ENCODE measurements at places on chromosomes 2 and 18.

GRCh38 chr2:237227592-237228280, 142.0 kb downstream of the COPS8 start:
- no peak for DNase-seq

- no peak for DNase-seq
Measured at GRCh38 chr2:29749041-29749440, 172.3 kb downstream of the ALK start.

DNA sequence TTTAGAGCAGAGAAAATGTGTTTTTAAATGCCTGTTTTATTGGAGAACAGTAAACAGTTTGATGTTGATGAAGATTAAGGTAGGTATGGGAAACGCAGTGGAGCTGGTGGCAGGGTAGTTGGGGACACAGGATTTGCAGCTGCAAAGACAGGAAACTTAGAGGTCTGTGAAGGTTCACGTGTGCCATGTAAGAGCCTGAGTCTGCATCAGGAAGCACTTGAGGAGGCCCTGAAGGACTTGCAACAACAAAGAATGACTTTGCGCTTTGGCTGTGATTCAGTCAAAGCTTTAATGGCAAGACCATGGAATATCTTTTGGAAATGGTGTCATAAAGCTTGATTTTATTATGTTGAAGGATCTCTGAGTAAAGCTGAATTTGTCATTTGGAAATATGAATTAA, 347.6 kb upstream of the KCNJ3 start:
- no peak for DNase-seq

DNA sequence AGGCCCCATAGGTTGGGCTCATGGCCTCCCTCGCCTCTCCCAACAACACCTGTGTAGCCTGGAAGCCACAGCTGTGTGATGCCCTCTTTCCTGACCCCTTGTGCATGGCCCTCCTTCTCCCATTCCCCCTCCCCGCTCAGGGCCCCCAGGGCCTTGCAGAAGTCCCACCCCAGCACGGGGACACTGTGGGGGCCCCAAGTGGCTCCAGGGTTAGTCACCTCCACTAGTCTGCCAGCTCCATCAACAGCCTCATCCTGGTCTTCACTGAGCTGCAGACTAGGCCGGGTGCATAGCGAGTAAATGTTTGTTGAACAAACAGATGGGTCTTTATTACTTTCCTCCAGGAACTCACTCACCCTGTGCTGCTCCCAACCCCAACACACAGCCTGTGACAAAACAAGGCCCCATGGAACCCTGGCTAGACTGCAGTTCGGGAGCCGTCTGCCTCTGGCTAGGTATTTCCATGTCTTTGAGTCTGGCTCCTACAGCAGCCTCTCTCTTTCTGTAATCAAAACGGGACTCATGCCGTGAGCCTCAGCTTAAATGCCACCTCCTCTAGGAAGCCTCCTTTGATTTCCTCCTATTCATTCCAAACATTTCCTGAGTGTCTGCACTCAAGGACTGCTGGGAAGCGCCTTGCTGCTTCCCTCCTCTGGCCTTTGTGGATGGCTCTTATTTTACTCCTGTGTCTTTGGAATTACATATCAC, 109.9 kb upstream of the ID2 start:
- no peak for DNase-seq

DNA sequence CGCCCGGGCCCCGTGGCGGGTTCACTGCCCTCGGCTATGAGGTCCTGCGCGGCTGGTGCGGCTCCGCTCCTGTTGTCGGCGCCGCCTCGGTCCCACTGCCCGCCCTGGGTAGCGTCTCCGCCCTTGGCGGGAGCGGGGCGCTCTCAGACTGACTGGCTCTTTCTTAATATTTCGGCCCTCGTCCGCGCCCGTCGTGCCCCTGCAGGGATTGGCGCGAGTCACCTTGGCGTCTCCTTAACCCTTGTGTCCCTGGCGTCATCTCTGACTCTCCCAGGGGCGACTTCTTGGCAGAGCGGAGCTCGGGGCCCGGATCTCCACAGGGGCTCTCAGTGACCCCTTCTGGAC, 1.3 kb downstream of the PTMA start:
- no peak for DNase-seq

GRCh38 chr2:203427061-203427460, 98.9 kb downstream of the ABI2 start:
- DNase-seq = no peak

GRCh38 chr2:235010117-235010714, 58.4 kb downstream of the SH3BP4 start:
- no peak for DNase-seq

DNA sequence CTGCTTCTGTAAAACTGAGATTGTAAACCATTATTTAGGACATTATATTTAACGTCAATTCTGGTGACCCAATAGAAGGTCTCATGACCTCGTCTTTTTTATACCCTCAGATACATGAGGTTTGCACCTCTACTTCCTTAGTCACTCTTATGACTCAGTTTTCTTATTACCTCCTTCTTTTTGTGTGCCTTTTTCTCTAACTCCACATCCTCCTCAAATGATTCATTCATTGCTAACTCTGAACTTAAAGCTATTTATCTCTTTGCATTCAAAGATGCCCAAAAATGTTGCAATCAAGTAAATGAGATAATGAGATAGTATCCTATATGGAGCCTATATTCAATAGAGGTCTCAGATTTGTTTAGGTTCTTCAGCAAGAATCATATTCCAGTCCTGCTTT, 121.0 kb upstream of the KYNU start:
- no peak for DNase-seq

GRCh38 chr18:68399721-68400120, 315.2 kb downstream of the TMX3 start:
- DNase-seq = no peak

DNA sequence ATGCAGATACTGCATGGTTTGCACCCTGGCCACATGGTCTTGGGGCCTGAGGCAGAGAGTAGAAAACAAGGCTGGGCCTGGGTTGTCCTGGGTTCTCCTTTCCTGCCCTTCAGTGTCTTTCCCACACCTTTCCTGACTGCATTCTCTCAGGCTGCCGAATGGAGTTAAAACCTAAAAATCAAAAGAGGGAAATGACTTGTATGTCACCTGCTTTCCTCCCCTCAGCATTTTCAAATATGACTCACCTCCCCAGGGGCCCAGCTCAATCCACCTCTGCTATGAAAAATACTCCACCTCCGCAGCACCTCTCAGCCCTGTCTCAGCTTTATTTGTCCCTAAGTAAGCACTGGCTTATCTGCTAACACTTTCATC, 457.8 kb upstream of the MEX3C start:
- no peak for DNase-seq

GRCh38 chr2:171318463-171318934, 115.3 kb downstream of the METTL8 start:
- no peak for DNase-seq

- DNase-seq = no peak
Measured at GRCh38 chr18:49476664-49477411, 10.2 kb downstream of the C18orf32 start.

DNA sequence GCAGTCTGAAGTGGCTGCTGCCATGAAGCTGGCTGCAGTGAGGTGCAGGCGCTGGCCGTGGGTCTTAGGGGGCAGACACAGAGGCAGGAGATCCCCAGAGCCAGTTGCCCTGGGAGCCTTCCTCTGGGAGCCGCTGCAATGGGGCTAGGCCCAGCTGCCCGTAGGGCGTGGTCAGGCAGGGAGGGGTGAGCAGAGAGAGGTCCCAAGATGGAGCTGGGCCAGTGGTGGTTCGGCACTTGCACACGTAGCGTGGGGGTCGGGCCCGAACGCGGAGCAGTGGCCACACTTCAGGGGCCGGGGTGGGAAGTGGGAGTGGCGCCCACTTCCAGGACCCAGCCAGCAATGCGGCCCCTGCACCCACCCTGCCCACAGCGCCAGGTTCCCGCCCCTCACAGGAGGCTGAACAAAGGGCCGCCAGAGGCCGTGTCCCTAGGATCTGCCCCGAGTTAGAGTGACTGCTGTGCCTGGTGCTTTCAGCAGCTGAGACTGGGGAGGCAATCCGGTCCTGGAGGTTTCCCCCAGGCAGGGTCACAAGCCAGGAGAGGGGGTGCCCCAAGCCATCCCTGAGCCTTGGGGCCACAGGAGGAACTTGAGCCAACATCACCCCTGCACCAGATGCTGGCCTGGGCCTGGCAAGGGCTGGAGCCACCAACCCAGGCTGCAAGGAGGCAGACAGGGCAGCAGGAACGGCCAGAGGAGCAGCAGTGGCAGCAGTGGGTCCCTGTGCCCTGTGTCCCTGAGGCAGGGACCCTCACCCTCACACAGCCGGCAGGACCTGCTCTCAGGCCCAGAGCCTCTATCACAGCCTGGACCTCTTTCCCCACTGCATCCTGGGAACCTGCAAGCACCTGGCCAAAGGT, 21.3 kb upstream of the SP140L start:
- DNase-seq = no peak

DNA sequence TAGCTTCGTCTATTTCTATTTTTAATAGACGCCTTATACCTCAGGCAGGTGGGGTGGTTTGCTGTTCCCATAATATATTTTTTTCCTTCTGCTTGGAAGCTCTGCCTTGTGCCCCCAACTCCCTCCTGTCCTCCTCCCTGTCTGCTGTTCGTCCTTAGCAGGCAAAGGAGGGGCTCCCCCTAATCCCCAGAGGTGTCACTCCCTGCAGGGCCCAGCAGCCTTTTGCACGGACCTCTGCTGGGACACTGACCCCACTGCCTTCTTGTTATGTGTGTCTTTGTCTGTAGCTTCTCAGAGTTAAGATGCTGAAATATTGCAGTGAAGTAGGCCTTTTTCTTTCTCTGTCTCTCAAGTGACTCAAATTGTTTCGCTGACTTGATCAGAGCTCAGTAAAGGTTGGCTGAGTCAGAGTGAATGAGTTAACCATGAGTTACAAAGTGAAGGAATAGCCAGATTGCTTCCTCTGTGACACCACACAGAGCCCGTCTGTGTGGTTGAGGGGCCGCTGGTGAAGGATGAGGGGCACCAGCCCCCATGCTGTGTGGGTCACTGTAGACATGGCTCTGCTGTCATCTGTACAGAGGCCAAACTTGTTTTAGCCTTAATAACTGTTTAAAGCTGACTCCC, 47.7 kb downstream of the PRKCE start:
- no peak for DNase-seq

- no peak for DNase-seq
Measured at GRCh38 chr2:10415048-10415447, 33.1 kb downstream of the ODC1 start.

- no peak for DNase-seq
Measured at GRCh38 chr2:50391556-50391955, 640.4 kb downstream of the NRXN1 start.

GRCh38 chr18:59467497-59467896, 108.4 kb upstream of the LMAN1 start:
- DNase-seq = no peak

DNA sequence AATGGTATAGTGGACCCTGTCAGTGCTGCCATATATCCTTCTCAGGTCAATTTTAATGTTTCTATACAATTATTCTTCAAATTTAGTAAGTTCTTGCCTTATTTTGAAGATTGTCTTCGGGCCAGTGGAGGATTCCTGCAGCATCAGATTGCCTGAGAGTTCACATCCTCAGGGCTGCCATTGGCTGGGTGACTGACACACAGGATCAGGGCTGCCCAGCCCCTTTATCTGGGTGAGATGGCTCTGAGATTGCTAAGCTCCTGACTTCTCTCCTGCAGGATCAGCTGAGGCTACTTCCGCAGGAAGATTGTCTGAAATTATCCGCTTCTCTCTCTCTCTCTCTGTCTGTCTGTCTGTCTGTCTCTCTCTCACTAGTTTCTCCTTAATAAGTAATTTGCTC, 567.4 kb downstream of the TSN start:
- no peak for DNase-seq

- no peak for DNase-seq
Measured at GRCh38 chr2:134934150-134934549, 15.5 kb downstream of the CCNT2 start.

GRCh38 chr2:8154936-8155335, 526.9 kb upstream of the ID2 start:
- no peak for DNase-seq

DNA sequence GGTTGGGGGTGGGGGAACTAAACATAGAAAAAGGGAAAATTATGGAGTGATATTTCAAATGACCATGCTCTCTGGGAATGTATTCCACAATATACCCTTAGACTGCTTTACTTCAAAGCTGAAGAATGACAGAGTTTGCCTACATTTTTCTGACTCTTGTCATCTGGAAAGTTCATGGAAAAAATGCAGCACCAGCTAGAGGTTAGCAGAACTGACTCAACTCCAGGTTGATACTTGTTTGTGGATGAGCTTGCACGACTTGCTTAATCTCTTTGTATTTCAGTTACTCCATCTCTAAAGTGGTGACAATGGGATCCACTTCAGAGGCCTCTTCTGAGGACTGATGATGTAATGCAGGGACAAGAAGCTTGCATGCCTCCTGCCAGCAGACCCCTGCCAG, 824.0 kb upstream of the ID2 start:
- DNase-seq = no peak

- no peak for DNase-seq
Measured at GRCh38 chr2:230888824-230889400, 24.2 kb downstream of the ITM2C start.

DNA sequence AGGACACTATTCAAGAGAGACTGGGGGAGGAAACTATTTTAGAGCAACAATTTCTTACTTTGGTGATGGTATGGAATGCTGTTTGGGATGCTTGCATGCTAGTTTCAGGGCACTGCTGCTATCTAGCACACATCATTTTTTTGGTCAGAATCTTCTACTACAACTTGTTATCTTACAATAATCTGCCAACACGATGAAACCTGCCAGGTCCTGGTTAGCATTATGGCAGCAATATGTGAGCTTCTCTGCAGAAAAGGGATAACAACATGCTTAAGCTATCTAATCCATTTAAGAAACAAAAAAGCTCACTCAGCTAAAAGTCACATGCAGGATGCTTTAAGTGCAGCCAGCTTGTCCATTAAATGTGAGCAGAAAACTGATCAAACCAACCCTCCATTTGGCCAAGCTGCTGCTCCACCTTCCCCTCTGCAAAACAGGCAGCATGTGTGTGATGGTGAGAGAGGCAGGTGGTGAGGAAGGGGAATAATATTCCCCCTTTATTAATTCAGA, 30.1 kb downstream of the GAREM2 start:
- DNase-seq = no peak

DNA sequence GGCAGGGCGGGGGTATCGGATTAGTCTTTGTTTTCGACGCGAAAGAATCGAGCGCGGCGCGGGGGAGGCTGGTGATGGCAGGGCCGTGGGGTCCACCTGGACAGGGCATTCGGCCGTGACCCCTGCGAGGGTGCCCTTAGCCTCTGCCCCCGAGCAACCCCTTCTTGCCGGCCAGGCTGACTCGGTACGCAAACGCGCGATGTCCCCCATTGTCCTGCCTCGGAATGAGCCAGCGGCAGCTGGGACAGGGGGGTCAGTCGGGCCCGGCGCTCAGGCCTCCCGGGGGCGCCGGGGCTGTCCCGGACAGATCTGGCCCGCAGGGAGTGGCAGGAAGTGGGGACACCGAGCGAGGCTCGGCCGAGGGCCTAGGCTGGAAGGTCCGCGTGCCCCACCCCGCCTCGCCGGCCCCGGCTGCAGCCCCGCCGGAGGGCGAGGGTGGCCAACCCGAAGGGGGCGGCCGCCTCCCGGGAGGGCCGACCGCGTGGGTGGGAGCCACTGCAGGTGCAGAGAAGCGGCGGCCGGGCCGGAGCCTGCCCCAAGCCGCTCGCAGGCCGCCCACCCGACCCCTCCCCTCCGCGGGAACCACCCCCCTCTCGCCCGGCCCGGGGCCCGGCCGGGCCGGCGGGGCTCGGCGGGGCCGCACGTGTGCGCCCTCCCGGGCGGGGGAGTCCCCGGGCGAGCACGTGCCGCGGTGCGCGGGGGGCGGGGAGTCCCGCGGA, at the start of gene TET3:
Gene TET3 (plus strand): TSS at position 708 of the 719 bp plus-strand sequence. CDS start 1,494 bp downstream, outside the sequence.
- no peak for DNase-seq
